ENCODE measurements at places on chromosomes 12 and 14. TPM values are rescaled to one million over a fixed set of nuclear protein-coding genes. Genes with fewer than 3 reads are reported as not detected.
A peak's percentile ranks its signal among the peaks of the same experiment; 100 is the strongest.

- DNase-seq = no peak
Measured at GRCh38 chr14:51614707-51615106, 37.0 kb upstream of the FRMD6 start.

Gene NKX2-1
- total RNA-seq = 0.43 TPM

GRCh38 chr14:46663382-46663781 is 11.8 kb upstream of the RPL10L start:
- no peak for DNase-seq

DNA sequence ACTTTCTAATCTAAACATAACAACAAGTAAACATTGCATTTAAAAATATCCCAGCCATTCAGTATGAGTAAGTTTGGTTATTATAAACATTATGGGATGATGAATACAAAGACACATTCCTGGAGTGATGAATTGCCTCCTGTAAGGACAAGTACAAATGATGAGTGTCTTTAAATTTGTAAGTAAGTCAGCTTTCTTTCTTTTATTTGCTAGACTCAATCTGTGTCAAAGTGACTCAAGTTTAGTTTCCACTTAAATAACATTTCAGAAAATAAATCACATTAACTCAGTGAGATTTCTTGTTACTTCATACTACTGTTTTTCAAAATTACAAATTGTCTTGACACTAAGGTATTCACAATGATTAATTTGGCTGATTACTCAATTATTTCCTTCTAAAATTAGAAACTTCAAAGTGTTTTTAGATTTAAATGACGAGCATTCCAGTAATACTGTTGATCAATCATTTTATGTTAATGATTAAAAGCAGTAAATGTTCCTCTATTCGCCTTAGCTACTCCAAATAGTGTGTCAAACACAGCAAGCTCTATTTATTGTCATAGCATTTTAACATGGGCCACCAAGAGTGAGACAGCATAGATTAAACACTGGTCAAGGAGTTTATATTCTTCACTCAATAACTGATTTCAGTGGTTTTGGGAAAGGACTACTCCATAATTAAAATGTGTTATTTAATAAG is 658.0 kb upstream of the MDGA2 start:
- no peak for DNase-seq

Gene GYS2
- total RNA-seq = not detected

DNA sequence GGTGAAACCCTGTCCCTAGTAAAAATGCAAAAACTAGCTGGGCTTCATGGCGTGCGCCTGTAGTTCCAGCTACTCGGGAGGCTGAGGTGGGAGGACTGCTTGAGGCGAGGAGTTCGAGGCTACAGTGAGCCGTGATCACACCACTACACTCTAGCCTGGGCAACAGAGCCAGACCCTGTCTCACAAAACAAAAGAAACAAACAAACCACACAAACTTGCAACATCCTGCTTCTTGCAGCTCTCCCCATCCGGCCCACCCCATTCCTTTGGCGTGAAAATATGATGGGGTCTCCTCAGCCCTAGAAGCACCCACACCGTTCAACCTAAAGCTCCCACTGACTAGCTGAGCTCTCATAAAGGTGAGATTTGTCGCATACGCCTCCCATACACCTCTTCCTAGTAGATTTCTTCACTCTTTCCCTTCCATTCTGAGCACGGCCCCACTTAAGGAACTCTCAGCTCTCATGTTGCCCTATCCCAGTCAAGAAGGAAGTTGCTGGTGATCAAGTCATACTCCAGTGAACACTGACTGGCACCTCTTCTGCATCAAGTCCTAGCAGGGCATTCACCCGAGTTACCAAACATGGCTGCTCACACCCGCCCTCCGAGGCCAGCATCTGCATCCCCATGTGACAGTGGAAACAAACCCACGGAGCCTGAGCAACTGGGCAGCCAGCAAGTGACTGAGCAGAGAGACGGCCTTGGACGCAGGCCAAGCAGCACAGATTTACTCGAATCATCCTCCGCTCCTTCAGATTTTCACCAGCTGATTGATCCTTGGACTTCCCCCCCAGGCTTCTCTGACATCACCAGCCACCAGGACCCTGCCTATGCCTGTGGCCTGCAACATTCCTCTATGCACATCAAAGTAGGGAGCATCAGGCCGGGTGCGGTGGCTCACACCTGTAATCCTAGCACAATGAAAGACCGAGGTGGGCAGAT is 18.9 kb upstream of the CD27 start:
- peak; percentile 40 for DNase-seq

Gene CLEC2B
- total RNA-seq = 5.1 TPM

- no peak for DNase-seq
Measured at GRCh38 chr14:88422919-88423650, 37.6 kb downstream of the SPATA7 start.

DNA sequence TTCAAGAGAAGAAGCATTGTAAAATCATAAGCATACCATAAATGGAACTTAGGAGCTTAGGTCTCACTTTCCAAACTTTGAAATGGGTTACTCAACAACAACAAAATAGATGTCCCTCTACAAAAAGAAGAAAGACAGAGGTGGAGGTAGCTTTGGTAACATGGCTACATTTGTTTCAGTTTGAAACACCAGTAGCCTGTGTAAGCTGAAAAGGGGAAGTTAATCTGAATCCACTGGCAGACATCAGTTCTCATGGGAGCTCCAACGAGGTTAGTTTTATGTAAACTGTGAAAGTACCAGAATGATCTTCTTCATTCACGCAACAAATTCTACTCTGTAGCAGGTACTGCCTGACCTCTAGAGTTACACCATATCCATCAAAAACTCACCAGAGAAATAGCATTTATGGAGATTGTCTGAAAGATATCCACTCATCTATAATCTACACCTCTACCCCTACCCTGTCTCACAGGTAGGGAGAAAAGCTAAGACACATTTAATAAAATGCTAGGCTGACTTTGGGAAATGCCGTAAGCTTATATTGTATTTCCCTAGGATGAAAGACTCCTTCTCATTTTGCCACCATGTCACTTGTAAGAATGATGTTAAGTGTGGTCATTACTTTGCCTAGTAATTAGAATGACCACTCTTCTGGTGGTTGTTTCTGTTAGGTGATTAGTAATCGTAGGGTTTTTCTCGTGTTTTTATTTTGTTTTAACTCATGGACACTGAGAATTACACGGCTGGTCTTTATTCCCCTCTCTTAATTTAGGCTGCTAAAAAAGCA is 224.1 kb downstream of the ASCL1 start:
- no peak for DNase-seq

DNA sequence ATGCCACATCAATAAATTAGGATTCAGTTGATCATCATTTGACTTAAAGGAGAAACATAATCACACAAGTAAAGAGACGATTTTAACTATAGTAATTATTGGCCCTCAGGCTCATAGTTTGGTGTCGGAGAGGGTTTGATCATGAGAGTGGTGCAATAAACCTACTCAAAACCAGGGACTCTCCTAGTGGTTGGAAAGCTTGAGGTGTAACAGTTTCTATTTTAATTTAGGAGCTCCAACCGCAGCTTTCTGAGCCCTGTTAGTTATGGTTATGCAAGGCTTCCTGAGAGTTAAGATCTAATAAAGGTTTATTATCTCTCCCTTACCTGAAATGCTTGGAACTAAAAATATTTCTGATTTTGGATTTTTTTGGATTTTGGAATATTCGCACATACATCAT is 36.4 kb downstream of the TMTC2 start:
- no peak for DNase-seq

- DNase-seq = peak; percentile 84
Measured at GRCh38 chr12:95623554-95624170, 72.4 kb upstream of the USP44 start.

DNA sequence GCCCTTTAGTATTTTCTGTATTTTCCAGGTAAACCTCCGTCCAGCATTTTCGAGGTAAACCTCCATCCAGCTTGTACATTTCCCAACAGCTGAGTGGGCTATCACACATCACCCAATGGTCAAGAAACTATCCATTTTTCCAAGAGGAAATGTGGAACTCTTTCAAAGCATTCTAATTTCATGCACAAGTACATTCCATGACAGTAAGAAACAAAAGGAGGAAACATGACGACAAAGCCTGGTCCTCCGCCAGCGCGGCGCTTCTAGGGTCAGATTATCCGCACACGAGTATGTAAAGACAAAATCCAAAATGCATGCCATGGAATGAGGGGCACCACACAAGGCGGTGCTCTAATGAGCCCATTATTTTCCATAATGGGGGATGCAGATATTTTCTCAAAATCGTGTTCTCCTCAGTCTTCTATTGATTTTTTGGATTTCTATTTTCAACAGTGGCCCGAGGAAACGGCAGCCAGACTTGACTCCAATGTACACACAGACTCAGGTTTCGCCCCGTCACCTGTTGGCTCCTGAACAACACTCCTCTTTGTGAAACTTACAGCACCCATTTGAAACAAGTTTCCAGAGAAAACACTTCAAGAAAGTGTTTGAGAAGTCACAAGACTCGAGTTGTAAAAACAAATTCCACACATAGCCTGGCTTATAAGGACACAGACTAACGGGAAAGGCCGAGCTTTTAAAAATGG is 107.4 kb downstream of the PRICKLE1 start:
- DNase-seq = peak; percentile 41

Gene GNPNAT1
- total RNA-seq = 19.9 TPM

Gene GSC
- total RNA-seq = 2.0 TPM

Gene PRKD1
- 67.2 TPM for total RNA-seq

GRCh38 chr14:100723135-100723829 is 3.4 kb upstream of the DLK1 start:
- DNase-seq = no peak

Gene ALDH2
- 58.4 TPM for total RNA-seq

Gene KCNK13
- total RNA-seq = 42.5 TPM

DNA sequence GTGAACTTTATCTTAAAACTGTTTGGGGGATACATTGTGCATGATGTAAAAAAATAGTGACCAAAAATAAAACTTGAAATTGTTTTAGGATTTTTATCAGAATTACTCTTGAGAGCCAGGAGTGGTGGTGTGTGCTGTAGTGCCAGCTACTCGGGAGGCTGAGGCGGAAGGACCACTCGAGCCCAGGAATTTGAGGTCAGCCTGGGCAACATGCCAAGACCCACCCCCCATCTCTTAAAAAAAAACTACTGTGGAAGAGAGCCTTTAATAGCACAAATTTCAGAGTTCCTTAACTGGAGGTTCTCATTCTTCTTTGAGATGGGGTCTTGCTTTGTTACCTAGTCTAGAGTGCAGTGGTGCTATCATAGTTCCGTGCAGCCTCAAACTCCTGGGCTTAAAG is 21.5 kb downstream of the CPSF2 start:
- DNase-seq = no peak

Gene PHLDA1
- 7.7 TPM for total RNA-seq

GRCh38 chr12:3127832-3128231 is 50.7 kb downstream of the TSPAN9 start:
- DNase-seq = no peak

GRCh38 chr12:89700191-89700810 is 8.3 kb downstream of the ATP2B1 start:
- DNase-seq = no peak

DNA sequence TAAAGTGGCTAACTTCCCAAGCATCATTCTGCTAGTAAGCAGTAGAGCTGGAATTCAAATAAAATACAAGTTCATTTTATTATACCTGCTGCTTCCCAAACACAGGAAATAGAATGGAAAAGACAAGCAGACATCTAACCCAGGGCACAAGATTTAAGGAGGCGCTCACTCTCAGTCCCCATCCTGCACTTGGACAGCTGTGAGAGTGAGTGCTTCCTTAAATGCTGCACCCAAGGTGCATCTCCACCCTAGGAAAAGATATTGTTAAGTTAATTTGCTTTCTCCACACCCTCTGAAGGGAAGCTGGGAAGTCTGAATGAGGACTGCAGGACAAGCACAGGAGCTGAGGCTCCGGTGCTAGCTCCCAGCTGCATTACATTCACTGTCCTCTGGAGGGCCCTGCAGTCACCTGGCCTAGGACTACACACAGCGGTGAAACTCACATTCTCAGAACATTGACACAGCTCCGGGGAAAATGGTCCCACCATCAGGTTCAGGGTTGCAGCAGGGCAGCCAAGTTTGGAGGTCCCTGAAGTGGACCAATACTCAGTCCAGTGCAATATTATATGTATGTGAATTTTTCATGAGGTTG is 14.2 kb downstream of the HEBP1 start:
- peak; percentile 62 for DNase-seq

DNA sequence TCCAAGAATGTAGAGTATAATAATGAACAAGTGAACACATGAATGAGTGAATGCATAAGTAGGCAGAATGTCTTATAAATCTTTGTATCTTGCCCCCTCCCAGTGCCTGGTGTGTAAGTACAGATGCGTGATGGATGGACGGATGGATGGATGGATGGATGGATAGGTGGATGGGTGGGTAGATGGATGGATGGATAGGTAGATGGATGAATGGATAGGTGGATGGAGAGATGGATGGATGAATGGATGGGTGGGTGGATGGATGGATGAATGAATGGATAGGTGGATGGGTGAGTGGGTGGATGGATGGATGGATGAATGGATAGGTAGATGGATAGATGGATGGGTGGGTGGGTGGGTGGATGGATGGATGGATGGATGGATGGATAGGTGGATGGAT is 74.4 kb downstream of the CLMN start:
- DNase-seq = no peak

DNA sequence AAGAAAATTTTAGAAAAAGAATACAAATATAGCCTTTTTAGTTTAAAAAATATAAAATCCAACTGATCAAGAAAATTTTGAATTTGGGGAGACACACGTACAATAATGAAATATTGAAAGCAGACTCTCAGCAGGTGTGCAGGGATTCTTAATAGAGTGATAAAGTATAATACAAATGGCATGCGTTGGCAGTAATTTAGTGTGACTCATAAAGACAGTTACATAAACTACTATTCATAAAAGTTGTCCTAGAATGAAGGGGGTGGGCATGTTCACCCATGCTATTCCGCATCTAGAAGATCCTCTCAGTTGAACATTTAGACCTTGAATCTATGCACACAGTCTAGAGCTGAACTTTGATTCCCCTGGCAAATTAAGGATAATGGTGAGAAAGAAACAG is 200.4 kb upstream of the AVPR1A start:
- no peak for DNase-seq

DNA sequence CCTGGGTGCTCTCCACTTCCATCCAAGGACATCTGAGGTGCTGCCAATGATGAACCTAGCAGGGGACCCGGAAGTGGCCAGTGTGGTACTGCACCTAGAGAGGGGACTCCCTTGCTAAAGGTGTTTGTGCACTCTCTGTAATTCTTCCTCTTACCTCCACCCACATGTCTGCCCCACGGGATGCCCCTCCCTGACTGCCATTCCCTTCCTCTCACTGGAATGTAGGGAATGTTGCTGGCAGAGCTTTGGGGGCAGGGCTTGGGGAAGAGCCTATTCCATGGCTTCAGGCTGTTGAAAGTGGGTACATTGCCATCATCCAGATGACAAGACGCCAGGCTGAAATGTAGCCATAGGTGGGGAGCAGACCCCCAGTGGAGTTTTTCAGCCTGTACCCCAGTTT is 153.2 kb downstream of the SMOC1 start:
- no peak for DNase-seq

Gene CD163
- total RNA-seq = 67.5 TPM

- DNase-seq = peak; percentile 28
Measured at GRCh38 chr14:68539241-68539737, 253.6 kb downstream of the ZFP36L1 start.

GRCh38 chr12:114680604-114681069 is 3.3 kb downstream of the TBX3 start:
- DNase-seq = no peak

Measured in testis (tissue), 5 donors.